ENCODE measurements at places on chromosomes 7 and 10. TPM values are rescaled to one million over a fixed set of nuclear protein-coding genes. Genes with fewer than 3 reads are reported as not detected.

- DNase-seq = no peak
These were observed 106.4 kb downstream of the TAX1BP1 start for GRCh38 chr7:27846388-27846787.

NAT16 gene
- not detected for total RNA-seq

- no peak for DNase-seq
These were observed 290.6 kb downstream of the SORCS3 start for GRCh38 chr10:104931612-104932134.

DNA sequence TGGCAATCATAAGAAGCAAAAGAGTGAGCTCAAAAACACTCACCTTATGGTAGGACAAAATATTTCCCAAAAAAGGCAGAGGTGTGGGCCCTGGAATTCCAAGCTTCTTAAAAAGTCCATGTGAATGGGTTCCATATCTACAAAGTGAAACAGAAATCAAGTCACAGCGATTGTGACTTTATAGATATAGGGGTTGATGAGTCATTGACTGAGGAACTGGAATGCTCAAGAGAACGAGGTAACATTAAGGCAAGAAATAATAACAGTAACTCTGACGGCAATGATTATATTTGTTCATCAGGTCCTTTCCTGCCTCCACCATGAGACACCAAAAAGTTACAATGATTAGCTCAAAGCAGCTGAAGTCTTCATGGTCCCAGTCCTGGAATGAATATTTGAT, 4.0 kb downstream of the CYP3A4 start:
- DNase-seq = no peak

ITIH5 gene
- total RNA-seq = 2.2 TPM

DNA sequence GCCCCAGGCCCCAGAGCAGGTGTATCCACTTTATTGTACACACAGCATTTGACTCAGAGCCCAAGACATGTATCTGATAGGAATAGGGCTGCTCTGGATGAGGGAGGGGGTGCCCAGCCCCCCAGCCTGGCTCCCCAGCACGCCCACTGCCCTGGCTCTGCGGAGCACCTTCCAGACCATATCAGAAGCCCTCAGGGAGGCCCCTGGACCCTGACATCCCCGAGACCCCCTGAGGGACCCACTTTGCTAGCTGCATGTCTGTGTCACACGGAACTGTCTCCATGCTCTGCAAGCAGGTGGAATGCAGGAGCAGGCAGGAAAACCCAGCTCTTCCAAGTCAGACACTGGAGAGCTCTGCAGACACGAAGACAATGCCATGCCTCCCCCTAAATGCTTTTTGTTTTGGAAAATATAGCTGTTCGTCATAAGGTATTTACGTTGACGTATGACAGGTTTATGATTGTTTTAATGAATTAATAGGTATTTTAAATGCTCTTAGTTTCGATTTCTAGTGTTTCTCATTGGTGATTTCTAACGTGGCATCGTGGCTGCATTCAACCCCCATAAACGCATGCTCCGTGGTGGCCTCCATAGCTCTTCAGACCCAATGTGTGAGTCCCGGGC, 92.8 kb upstream of the INSIG1 start:
- DNase-seq = no peak

GHRHR gene
- total RNA-seq = not detected

MMD2 gene
- total RNA-seq = not detected

CFAP69 gene
- total RNA-seq = 4.2 TPM

ZNF239 gene
- 1.2 TPM for total RNA-seq

DNA sequence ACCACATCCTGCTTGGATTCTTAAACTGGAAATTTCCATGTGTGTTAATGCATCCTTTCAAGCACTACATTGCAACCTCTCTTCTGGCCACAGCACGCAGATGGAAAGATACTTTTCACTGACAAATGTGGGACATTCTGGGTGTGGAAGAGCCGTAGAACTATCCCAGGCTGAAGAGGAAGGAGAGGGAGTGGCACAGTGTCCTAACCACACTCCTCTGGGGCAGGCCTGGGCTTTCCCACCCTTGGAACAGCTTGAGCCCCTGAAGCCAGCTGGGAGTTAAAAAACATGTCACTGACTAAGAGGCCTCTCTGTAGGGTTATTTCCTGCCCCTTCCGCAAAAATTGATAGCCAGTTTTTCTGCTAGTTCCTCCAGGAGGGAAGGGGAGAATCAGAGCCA, 34.0 kb upstream of the DNMBP start:
- no peak for DNase-seq

DNA sequence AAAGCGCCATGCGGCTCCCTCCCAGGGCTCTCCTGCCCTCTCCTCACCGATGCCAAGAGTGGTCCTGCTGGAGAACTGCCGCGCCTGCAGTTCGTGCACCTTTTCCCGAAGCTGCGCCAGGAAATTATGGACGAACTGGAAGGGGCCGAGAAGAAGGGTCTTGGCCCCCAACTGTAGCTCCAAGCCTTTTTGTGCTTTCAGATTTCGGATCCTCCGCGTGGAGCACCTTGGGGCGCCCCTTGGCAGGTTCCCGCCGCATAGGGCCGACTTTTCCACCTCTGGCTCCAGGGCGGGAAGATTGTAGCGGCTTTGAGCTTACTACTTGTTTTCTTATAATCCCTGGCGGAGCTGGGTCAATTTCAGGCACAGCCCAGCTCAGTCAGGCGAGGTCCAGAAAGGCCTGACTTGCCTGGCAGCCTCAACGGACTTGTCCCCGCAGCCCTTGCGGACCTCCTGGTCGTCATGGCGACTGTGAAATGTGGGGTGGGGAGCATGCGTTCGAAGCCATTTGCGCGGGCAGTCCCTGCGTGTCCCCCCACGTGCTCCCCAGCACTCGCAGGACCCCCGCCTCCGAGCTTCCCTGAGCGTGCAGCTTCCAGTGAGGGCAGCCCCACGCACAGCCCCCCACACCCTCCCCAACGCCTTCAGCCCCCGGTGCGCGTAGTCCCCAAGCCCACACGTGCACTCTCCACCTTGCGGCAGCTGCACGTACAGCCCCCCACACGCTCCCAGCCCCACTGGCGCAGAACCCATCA, 129.9 kb downstream of the KBTBD2 start:
- DNase-seq = no peak

DNA sequence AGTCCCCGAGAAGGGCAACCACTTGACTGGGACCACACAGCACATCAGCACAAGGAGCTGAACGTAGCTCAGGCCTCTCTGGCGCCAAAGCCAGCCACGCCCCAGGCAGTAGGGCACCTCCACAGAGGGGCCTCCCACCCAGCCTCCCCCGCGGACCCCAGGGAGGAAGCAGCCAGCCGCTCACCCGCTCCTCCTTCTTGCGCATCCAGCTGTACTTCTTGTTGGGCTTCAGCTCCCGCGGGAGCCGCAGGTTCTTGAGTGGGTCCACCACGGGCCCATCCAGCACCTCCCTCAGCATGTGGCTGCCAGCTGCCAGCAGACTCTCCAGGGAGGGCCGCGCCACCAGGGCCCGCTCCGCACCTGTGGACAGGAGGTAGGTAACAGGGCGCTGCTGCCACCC, 61.2 kb downstream of the TNRC18 start:
- DNase-seq = no peak

GRCh38 chr7:17613338-17614041, 315.0 kb downstream of the AHR start:
- no peak for DNase-seq

CROT gene
- total RNA-seq = 22.6 TPM

DNA sequence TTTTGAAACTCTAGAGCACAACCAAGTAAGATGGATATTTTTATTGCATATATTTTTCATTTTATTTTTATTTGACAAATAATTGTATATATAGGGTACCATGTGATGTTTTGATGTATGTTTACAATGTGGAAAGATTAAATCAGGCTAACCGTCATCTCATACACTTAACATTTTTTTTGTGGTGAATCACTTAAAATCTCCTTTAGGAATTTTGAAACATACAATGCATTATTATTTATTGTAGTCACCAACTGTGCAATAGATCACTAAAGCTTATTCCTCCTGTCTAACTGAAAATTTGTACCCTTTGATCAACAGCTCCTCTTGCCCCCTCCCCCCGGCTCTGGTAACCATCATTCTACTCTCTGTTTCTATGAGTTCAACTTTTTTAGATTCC, 77.2 kb downstream of the DNAH11 start:
- DNase-seq = no peak

GRCh38 chr10:69838853-69839252, 37.1 kb downstream of the COL13A1 start:
- no peak for DNase-seq

DNA sequence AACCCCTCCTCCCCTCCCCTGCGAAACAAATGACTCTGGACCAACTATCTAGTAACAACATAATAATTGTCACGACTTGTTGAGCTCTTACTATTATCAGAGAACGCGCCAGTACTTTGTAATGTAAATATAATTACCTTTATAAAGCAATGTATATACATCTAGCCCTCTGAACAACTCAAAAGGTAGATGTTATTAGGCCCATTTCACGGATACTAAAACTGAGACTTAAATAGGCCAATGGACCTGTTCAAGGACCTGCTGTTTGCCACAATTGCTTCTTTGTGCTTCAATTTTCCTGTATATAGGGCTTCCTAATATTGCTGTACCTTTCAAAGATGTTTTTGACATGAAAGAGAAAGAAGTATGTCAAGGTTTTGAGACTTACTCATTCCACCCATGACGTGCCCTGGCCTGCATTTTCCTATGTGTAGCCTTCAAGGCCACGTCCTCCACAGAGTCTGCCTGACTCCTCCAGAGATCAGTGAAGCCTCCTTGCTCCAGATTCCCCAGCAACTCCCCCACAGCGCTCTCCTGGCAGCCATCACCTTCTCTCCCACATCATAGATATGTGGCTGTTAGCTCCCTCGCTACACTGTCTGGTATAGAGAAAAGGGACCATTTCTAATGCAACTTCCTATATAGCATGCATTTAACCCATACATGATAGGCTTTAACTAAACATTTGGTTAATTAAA, 156.6 kb downstream of the SKIDA1 start:
- no peak for DNase-seq

GRCh38 chr10:93995598-93996271, 2.0 kb downstream of the PLCE1 start:
- peak; percentile 51 for DNase-seq

DNA sequence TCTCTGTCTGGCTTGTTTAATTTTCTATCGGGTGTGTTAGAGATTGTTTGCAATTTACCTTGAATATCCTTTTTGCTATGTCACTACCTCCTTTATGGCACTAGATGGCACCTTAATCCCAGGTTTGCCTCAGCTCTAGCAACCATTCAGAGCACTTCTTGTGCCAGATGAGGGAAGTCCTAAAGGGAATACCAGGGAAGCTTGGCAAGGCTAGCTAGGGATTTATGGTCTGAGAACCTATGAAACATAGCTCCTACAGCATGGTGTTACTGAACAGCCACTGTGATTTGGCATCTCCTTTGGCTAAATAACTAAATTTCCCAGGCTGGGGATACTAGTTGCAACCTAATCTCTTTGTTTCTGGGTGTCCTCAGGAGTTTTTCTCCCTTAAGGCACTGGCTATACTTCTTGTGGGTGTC, 69.0 kb upstream of the VOPP1 start:
- DNase-seq = peak; percentile 47

DNA sequence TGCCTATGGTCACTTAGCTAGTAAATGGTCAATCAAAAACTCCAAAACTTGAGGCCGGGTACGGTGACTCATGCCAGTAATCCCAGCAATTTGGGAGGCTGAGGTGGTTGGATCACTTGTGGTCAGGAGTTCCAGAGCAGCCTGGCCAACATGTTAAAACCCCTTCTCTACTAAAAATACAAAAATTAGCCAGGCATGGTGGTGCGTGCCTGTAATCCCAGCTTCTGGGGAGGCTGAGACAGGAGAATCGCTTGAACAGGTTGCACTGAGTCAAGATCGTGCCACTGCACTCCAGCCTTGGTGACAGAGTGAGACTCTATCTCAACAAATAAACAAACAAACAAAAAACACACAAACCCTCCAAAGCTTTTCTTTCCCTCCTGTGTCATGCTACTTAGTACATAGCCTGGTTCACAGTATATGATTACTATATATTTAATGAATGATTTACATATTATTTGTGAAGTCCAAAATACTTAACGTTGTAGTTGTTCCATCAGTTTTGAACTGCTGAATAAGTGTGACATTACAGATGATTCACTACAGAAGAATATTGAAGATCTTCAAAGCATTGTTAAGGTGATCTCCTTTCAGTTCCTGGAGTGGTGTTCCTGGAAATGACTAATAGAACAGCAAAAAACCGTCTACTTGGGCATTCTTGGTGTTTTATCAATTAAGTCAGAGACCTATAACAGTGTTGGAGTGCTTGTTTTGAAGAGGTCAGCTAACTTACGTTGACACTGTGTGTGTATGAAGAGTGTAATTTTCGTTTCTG, 72.9 kb downstream of the ADK start:
- DNase-seq = no peak

DNA sequence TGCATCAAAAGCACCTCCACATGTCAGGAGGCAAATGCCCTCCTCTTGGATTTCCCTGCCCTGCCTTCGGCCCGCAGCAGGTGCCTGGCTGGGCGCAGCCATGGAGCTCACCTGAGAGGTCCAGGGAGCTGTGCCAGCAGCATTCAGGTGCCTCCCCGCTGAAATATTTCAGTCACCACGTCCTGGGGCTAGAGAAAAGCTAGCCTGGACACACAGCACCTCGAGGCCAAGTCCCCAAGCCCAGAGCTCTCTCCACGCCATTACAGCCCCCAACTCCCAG, 102.7 kb downstream of the MAD1L1 start:
- no peak for DNase-seq

DNA sequence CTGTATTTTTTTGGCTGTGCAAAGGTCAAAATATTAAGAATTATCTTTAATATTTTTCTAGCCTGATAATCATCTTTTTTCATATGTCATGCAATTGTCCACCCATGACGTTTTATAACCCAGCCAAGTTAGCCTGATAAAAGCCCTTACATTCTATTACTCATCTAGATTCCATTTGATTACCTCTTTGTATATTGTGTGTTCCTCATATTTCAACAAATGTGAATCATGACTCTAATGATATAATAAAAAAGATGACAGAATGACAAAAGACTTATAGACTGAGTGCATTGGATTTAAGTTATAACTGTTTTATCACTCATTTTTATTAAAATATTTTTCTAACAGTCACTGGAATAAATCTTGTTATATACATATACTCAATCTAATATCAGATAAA, 1560.0 kb upstream of the LRRTM3 start:
- no peak for DNase-seq

DNA sequence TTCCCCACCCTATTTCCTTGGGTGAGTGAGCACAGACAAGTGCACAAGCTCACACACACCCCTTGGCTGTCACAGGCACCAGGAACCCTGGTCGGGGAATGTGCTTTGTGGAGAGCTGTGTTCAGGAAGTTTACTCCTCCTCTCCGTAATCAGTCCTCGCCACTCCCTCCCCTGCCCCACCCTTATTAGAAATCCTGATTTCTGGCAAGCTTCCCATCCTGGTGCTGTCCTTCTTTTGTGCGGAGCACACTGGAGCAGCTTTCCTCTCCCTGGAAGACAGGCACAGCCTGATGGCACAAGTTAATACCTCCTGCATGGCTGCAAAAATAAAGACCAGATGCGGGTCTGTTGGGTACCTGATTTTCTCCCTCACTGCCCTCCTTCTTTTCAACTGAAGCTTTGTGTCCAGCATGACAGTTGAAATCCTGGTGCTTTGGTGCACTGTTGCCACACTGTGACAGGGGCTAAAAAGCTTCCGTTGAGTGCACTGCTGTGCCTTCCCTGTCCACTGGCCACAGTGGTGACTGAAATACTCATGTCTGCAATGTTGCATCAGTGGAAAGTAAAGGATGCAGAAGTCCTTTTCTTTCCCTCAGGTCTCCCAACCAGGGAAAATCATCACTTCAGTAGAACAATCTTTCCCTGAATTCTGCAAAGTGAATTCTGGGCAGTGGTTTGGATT, 55.0 kb downstream of the LRRC4 start:
- peak; percentile 26 for DNase-seq

GRCh38 chr10:22369434-22370072, 24.3 kb downstream of the SPAG6 start:
- DNase-seq = no peak

PRF1 gene
- total RNA-seq = 0.96 TPM

Data from colonic mucosa (tissue), 4 donors.